ENCODE measurements at places on chromosomes 4 and X.

- no peak for DNase-seq
Measured at GRCh38 chr4:99945718-99946355, 581 bp downstream of the DNAJB14 start.

DNA sequence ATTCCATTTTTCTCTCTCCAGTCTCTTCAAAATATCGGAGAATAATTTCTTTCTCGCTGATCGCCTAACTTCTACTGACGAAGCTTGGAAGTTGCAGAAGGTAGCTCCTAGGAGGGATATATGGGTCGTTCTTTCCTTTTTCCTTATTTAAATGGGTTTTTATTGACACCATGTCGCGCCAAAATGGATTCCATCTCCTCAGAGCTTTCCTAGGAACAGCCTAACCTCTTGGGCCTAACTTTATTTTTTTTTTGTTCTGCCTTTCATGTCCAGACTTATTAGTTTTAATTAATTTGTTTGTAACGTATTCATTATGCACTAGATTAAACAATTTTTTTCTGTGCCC lies 359.4 kb upstream of the ZCCHC13 start:
- DNase-seq = no peak

DNA sequence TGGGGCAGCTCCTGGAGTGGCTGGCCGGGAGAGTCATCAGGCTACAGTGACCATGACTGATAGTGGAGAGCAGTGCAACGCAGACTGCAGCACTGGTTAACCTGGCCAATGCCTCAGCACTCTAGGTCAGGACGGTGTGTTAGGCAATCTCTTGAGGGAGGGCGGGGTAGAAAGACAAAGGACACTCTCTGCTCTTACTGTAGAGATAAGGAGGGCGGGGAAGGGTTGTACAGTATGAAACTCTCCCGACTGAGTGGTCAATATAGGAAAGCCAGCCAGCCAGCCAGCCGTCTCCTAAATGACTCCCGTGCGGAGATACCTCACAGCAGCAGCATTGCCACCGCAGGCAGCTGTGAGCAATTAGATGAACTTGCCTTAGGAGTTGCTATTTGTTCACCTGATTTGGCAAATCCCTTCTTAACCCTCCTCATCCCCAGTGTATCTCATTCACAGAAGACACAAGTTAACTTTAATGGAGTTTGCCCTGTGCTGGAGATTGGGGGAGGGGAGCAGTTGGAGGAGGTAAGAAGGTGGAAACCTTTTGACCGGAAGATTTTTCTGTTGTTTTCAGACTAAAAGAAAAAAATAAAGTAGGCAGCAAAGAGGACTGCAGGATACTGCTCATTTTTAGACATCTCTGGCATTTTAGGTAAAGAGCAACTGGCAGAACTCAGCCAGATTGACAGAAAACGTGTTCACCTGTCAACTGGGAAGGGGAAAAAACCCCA lies 330.5 kb downstream of the HNRNPD start:
- no peak for DNase-seq

GRCh38 chr4:73663576-73663975 lies 43.3 kb upstream of the RASSF6 start:
- DNase-seq = no peak

DNA sequence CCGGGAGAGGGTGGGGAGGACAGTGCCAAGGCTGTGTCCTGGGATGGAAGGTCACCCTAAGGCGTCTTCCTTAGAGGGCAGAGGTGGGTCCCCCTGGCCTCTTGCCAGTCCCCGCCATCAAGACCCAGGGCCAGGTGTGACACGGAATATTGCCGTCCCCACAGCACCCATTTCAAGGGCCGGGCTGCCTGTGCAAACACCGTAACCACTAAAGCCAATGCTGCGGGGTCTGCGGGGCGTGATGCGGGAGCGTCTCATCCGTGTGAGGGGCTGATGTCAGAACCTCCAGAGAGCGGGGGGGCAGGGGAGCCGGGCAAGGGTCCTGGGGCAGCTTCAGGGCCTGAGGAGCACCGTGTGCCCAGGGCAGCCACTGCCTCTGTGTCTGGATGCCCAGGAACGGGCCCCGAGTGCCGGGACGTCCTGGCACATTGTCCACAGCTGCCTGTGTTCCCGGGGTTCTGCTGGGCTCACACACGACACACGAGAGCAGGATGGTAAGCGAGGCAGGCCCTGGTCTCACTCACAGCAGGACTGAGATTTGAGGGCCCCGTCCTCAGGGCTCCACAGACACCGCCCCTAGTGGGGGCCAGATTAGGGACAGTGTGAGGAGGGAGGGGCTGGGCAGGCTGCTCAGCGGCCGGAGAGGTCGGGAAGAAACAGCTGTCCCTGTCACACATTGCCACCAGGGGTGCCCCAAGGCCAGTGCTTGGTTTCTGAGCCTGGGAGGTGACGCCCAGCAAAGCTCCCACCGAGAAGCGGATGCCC lies 29.2 kb downstream of the NKX1-1 start:
- no peak for DNase-seq

- no peak for DNase-seq
Measured at GRCh38 chrX:119647089-119647488, 40.9 kb upstream of the NKRF start.

DNA sequence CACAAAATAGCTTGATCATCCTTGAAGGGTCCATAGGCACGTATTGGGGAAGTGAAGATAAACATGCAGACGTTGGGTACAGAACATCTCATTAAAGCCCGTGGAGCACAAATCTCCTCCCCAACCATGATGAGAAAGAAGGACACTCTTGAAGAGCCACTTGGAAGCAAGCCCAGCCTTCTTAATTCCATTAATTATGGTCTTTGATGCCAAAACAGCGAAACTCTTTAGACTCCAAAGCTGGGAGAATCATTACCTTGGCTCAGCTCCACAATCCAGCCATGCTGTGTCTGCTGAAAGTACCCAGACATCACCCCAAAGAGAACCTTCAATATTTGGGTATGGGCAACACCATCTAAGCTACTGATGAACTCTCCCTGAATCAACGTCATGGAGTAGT lies 169.0 kb upstream of the MBNL3 start:
- no peak for DNase-seq

- DNase-seq = no peak
Measured at GRCh38 chr4:80538276-80538926, 202.9 kb downstream of the CFAP299 start.

DNA sequence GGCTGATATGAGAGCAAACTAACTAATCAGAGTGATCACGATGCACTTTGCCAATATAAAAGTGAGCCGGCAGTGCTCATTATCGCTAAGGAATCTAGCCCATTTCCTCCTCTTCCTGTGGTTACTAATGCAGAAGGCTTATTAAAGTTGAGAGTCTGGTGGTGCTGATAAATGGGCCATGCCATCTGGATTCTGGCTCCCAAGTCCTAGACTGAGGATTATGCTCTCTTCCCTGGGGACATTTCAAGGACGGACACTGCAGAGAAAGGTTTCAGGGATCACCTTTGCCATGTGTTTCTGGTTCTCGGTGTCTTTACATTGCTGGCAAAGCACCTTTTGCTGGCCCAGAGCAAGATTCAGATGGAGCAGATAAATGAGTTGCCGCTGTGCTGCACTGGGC lies 85.3 kb downstream of the RTL5 start:
- DNase-seq = no peak

GRCh38 chrX:74286950-74287740 lies 16.8 kb upstream of the ZCCHC13 start:
- no peak for DNase-seq

Measured in naive thymus-derived CD8-positive, alpha-beta T cell (primary cell).